ENCODE measurements at places on chromosomes 7 and 10. TPM values are rescaled to one million over a fixed set of nuclear protein-coding genes. Genes with fewer than 3 reads are reported as not detected.

The RNF133 gene
- total RNA-seq: 1.6 TPM

The MEIG1 gene
- total RNA-seq: not detected

The RNF148 gene
- total RNA-seq: 1.4 TPM

The CHST12 gene
- 27.1 TPM for total RNA-seq

The LBX1 gene
- total RNA-seq: 0.18 TPM

The GATA3 gene
- 2.5 TPM for total RNA-seq

The HABP2 gene
- 0.24 TPM for total RNA-seq

GRCh38 chr10:19987931-19988330 lies 171.7 kb downstream of the PLXDC2 start:
- no peak overlapping the region for H3K27ac ChIP-seq
- H3K4me3 ChIP-seq: no peak overlapping the region
- DNase-seq: no peak
- no peaks in the 10 kb centered on the region for H3K36me3 ChIP-seq
- H3K27me3 ChIP-seq: no peaks in the 10 kb centered on the region

DNA sequence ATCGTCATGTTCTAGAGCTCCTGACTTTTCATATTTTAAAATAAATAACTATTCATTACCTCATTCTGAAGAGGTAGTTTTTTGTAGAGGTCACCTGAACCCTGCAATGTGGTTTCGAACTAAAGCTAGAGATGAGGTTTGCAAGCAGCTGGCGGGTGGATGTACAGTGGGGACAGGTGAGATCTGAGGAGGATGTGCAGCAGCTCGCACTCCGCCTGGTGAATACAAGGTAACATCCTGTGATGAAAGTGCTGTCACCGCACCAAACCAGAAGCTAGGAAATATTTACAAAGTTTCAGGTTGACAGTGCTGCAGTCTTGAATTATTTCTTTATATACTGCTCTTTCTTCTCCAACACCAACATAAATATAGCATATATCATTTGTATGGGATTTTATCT lies 26.5 kb downstream of the NDUFB2 start:
- no peak overlapping the region for H3K4me3 ChIP-seq
- H3K27ac ChIP-seq: no peak overlapping the region
- H3K27me3 ChIP-seq: no peaks in the 10 kb centered on the region
- no peaks in the 10 kb centered on the region for H3K36me3 ChIP-seq

DNA sequence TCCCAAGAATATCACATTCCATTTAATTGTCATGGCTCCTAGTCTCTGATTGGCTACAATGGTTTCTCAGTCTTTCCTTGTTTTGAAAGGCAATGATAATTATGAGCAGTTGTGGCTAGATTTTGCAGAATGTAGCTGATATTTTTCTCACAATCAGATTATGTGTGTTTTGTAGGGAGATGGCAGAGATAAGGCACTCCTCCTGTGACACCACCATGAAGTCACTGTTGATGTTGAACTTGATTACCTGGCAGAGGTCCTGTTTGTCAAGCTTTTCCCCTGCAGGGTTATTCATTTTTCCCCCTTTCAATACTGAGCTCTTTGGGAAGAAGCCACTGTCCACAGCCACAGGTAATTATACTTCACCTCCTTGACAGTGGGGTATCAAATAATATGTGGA lies 602.9 kb upstream of the PFKP start:
- no peaks in the 10 kb centered on the region for H3K4me1 ChIP-seq
- no peak overlapping the region for H3K27ac ChIP-seq
- no peaks in the 10 kb centered on the region for H3K27me3 ChIP-seq
- no peak for DNase-seq

- no peaks in the 10 kb centered on the region for H3K36me3 ChIP-seq
- H3K27ac ChIP-seq: no peak overlapping the region
- no peaks in the 10 kb centered on the region for H3K4me1 ChIP-seq
These were observed 64.7 kb upstream of the AOAH start for GRCh38 chr7:36788825-36789470.

DNA sequence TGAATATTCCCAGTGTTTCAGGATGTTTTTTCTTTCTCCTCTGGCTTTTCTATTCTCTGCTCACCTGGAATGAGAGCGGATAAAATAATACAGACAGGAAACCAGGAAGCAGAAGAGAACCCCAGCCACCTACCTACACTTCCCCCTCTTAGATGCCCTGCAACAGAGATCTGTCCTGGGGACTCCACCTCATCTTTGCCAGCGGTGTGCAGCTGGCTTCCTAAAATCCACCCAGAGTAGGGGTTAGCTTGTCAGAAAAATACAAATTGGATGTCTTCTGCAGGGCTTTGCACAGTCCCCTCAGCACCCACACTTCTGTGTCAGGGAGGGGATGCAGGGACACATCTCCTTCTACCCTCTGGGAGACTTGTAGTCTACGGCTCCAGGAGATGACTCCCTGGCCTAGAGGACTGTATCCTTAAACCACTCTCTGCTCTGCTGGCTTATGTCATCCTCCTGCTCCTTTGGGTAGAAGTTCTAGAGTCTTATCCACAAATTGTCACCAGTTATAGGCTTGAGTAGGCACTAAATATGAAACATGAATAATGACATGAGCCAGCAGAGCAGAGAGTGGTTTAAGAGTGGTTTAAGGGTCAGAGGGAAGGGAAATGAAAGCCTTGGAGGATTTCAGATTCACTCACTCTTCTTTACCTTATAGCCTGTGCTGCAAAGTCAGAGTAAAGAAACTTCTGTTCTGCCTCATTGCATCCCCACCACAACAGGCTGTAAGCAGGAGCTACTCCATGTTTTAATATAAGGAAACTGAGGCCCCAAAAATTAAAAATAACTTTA lies 749.4 kb downstream of the AUTS2 start:
- no peaks in the 10 kb centered on the region for H3K36me3 ChIP-seq
- no peaks in the 10 kb centered on the region for H3K4me1 ChIP-seq
- H3K27me3 ChIP-seq: no peaks in the 10 kb centered on the region
- no peak overlapping the region for H3K4me3 ChIP-seq
- H3K27ac ChIP-seq: no peak overlapping the region

GRCh38 chr7:6500691-6501090 lies 50.6 kb downstream of the GRID2IP start:
- no peak overlapping the region for H3K27ac ChIP-seq
- no peak for DNase-seq
- no peaks in the 10 kb centered on the region for H3K27me3 ChIP-seq
- H3K36me3 ChIP-seq: no peaks in the 10 kb centered on the region
- H3K4me1 ChIP-seq: peaks cover 12% of the 10 kb centered on the region
- H3K4me3 ChIP-seq: no peak overlapping the region

DNA sequence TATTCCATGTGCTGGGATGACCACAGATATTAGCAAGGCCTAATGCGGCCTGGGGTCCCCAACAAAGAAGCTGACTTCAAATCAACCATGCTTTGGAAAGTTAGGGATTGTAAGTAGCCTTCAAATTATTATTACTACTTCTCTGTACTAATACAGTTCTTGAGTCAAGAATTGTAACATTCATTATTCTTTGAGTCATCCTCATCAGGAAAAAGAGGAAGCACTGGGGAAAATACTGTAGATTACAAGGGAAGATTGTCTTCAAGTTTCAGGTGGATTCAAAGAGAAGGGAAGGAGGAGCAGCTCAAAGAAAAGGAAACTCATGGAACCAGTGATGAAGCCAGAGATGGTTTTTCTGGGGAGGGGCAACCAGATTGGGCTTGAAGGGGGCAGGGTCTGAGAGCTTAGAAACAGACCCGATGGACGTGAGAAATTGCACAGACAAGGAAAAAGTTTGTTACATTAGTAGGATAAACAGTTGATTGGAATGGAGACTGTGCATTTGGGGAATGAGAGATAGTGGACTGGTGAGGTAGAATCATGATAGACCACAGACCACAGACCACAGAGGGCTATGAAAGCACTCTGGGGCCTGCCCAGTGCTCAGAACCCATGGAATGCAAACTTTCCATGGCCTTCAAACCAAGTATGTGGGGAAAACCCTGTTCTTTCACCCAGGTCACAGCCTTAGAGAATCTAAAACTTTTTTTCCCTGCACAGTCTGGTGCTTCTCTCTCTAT lies 209.9 kb downstream of the ZNF365 start:
- no peak overlapping the region for H3K27ac ChIP-seq
- peaks cover 7% of the 10 kb centered on the region for H3K4me1 ChIP-seq
- DNase-seq: no peak
- no peaks in the 10 kb centered on the region for H3K36me3 ChIP-seq

DNA sequence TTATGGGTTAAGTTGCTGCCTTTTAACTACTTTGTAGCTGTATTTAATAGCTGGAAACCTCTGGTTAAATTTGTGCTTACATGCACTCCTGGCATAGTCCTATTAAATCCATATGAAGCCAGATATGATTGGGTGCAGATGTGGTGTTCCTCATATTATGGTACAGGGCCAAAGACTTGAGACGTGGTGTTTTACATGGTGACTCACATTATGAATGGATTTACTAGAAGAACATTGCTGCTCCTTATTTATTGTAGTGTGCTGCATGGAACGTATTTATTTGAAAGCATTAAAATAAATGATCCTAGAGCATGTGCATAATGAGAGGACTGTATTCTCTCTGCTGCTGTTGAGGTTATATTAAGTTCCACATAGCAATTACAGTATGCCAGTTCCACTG lies 224.1 kb downstream of the SLC25A13 start:
- no peak for DNase-seq
- no peaks in the 10 kb centered on the region for H3K27me3 ChIP-seq
- no peaks in the 10 kb centered on the region for H3K36me3 ChIP-seq
- no peaks in the 10 kb centered on the region for H3K4me1 ChIP-seq
- no peak overlapping the region for H3K27ac ChIP-seq
- no peak overlapping the region for H3K4me3 ChIP-seq

GRCh38 chr10:63286754-63287264 lies 153.7 kb downstream of the NRBF2 start:
- H3K36me3 ChIP-seq: no peaks in the 10 kb centered on the region
- no peaks in the 10 kb centered on the region for H3K27me3 ChIP-seq

- no peaks in the 10 kb centered on the region for H3K27me3 ChIP-seq
- H3K4me1 ChIP-seq: no peaks in the 10 kb centered on the region
- H3K36me3 ChIP-seq: no peaks in the 10 kb centered on the region
- no peak for DNase-seq
- H3K27ac ChIP-seq: no peak overlapping the region
- no peak overlapping the region for H3K4me3 ChIP-seq
These were observed 11.5 kb upstream of the YAE1 start for GRCh38 chr7:39554583-39555165.

GRCh38 chr10:75620356-75620755 lies 188.9 kb downstream of the LRMDA start:
- no peaks in the 10 kb centered on the region for H3K36me3 ChIP-seq
- H3K4me3 ChIP-seq: no peak overlapping the region
- H3K4me1 ChIP-seq: peaks cover 3% of the 10 kb centered on the region
- H3K27ac ChIP-seq: no peak overlapping the region
- no peaks in the 10 kb centered on the region for H3K27me3 ChIP-seq

DNA sequence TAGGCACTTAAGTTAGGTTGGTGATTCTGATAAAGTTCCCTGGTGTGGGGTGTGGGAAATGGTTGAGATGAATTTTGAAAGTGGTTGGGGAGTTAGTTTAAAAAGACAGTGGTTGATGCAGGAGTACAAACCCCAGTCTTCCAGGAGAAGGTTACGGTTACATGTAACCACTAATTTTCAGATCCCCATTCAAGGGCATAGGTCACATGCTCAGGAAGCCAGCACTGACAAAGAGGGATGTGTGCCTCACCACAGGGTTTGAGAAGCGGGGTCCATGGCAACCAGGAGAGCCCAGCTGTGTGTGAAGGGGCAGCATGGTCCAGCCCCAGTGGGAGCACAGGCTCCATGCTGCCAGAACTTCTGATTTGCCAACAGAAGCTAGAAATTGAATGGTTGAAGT lies 144.2 kb downstream of the MDFIC start:
- DNase-seq: no peak
- H3K27me3 ChIP-seq: no peaks in the 10 kb centered on the region
- no peaks in the 10 kb centered on the region for H3K4me1 ChIP-seq
- H3K36me3 ChIP-seq: no peaks in the 10 kb centered on the region
- no peak overlapping the region for H3K27ac ChIP-seq

DNA sequence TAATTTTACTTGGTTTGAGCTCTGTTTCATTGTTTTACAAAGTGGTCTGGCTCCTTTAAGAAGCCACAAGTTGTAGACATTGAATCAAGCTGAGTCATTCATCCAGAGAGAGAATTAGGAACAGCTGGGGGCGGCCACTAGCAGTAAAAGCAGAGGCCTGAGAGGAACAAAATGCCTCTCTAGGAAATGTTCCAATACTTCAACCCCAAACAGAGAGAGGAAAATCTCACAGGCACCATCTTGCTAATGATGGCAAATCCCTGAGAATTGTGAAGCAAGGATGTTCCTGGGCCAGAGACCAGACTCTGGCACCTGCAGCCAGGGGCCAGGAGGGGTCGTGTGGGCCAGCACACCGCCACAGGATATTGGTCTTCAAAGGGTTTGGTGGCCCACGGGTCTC lies 26.5 kb upstream of the TRIL start:
- DNase-seq: no peak
- H3K27me3 ChIP-seq: no peaks in the 10 kb centered on the region
- peak overlapping the region; percentile 30 for H3K27ac ChIP-seq
- H3K36me3 ChIP-seq: no peaks in the 10 kb centered on the region
- peaks cover 32% of the 10 kb centered on the region for H3K4me1 ChIP-seq

DNA sequence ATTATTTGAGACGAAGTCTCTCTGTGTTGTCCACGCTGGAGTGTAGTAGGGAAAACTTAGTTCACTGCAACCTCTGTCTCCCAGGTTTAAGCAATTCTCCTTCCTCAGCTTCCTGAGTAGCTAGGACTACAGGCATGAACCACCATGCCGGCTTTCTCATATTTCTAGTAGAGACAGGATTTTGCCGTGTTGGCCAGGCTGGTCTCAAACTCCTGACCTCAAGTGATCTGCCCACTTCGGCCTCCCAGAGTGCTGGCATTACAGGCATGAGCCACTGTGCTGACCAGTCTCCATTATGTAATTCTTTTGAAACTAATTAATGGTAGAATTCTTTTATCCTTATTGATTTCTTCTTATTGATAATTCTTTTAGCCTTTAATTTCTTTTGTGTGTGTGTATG lies 32.5 kb downstream of the PCLO start:
- H3K4me3 ChIP-seq: no peak overlapping the region
- H3K4me1 ChIP-seq: no peaks in the 10 kb centered on the region
- H3K36me3 ChIP-seq: no peaks in the 10 kb centered on the region
- H3K27ac ChIP-seq: no peak overlapping the region
- DNase-seq: no peak
